ENCODE measurements at places on chromosomes 1 and 21. TPM values are rescaled to one million over a fixed set of nuclear protein-coding genes. Genes with fewer than 3 reads are reported as not detected.

- no peaks in the 10 kb centered on the region for H3K36me3 ChIP-seq
- no peak for DNase-seq
- H3K4me1 ChIP-seq = no peaks in the 10 kb centered on the region
- H3K27ac ChIP-seq = no peak overlapping the region
These were observed 26.0 kb downstream of the RGS1 start for GRCh38 chr1:192601567-192601966.

Gene TMEM52
- total RNA-seq = 66.3 TPM

- H3K4me1 ChIP-seq = peaks cover 59% of the 10 kb centered on the region
- no peak for DNase-seq
- H3K27ac ChIP-seq = no peak overlapping the region
- no peak overlapping the region for H3K4me3 ChIP-seq
- H3K27me3 ChIP-seq = no peaks in the 10 kb centered on the region
These were observed 34.3 kb upstream of the PPP1R15B start for GRCh38 chr1:204445860-204446412.

DNA sequence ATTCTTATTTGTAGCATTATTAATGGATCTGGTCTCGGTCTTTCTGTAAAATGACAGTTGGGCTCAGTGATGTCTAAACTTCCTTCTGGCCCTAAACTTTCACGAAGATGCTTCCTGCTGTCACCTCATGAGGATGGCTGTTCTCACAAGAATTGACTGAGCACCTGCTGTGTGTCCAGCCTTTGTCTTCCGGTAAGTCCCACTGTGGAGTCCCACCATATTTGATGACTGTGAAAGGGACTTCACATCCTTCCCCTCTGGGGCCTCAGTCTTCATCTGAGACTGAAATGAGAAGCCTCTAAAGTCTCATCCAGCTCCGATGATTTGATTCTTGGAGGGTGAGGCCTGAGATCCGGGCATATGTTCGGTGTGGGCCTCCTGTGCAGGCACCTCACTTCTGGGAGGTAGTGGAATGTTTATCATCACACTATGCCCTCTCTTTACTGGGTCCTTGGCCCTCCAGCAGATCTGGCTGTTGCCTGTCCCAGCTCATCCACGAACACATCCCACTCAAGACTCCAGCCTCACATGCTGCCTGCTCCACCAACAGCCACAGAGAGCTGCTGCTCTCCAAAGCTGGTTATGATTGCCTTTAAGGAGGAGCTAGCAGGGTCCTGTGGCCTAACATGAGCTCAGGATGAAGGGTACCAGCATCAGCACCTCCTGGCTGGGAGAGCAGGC lies 95.8 kb downstream of the KCNN3 start:
- peaks cover 2% of the 10 kb centered on the region for H3K27me3 ChIP-seq
- DNase-seq = no peak
- H3K4me3 ChIP-seq = no peak overlapping the region

GRCh38 chr1:90317628-90318027 lies 322.7 kb downstream of the ZNF326 start:
- DNase-seq = no peak
- H3K27ac ChIP-seq = no peak overlapping the region
- no peaks in the 10 kb centered on the region for H3K4me1 ChIP-seq
- no peak overlapping the region for H3K4me3 ChIP-seq
- H3K36me3 ChIP-seq = no peaks in the 10 kb centered on the region
- peaks cover 2% of the 10 kb centered on the region for H3K27me3 ChIP-seq

DNA sequence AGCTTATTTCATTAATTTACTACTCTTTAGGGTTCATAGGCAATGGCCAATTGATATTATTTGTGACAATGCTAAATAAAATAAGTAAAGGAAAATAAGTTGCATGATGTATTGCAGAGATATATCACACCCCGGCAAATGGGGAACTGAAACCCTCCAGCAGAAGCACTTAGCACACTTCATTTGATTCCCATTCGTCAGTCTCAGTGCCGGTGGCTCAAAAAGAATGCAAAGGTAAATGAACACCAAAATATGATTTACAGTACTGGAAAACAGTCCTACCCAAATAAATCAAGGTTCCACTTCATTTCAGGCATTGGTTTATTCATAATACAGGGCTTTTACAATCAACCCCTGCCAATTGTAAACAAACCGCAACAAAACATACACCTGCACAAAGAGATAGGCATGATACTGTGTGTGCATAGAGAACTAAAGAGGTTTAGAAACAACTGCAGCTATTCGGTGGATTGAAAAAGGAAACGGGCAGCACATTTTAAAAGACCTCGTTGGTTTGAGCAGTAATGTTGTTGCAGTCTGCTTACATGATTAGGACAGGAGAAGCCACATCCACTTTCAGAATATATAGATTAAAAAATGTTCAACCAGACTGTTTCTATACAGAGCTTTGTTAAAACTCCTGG lies 1019.2 kb downstream of the TTLL7 start:
- H3K4me3 ChIP-seq = no peak overlapping the region
- no peak for DNase-seq
- H3K27ac ChIP-seq = no peak overlapping the region
- no peaks in the 10 kb centered on the region for H3K36me3 ChIP-seq
- no peaks in the 10 kb centered on the region for H3K4me1 ChIP-seq
- no peaks in the 10 kb centered on the region for H3K27me3 ChIP-seq

DNA sequence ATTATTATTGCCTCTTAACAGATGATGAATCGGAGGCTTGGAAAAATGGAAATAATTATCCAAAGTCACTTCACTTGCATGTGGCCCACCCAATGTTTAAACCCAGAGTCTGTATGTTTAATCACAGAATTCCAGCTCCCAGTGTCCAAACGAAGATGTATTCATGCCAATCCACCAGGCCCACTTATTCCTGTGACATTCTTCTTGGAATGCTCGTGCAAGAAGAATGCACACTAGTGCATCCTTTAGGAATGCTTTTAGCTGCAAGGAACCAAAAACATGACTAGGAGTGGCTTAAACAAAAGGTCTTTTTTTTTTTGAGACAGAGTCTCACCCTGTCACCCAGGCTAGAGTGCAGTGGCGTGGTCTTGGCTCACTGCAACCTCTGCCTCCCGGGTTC lies 8.9 kb upstream of the OPRD1 start:
- DNase-seq = no peak
- H3K36me3 ChIP-seq = no peaks in the 10 kb centered on the region
- H3K4me3 ChIP-seq = no peak overlapping the region
- peaks cover 2% of the 10 kb centered on the region for H3K27me3 ChIP-seq
- H3K27ac ChIP-seq = no peak overlapping the region

Gene SYT14
- 0.98 TPM for total RNA-seq

Gene TNFSF4
- total RNA-seq = 1.4 TPM

DNA sequence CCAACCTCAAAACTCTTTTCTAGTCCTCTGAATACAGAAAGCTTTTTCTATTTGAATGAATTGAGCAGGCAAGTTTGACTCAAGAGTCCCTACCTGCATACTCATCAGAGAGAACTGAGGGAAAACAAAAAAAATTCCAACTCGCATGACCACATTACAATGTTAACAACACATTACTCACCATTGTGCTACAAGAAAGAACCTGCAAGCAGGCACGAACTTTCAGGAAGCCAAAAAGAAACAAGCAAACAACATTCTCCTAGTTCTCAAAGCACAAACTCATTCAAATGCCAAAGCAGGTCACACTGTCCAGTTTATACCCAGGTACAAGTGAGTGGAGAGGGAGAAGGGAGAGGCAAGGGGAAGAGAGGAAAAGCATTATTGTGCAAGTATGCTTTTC lies 14.6 kb downstream of the OTUD7B start:
- H3K4me1 ChIP-seq = no peaks in the 10 kb centered on the region
- no peaks in the 10 kb centered on the region for H3K27me3 ChIP-seq
- no peak for DNase-seq

- no peaks in the 10 kb centered on the region for H3K27me3 ChIP-seq
- no peak overlapping the region for H3K4me3 ChIP-seq
- no peaks in the 10 kb centered on the region for H3K36me3 ChIP-seq
- no peak overlapping the region for H3K27ac ChIP-seq
- DNase-seq = no peak
These were observed 301.1 kb upstream of the NRIP1 start for GRCh38 chr21:15365751-15366392.

DNA sequence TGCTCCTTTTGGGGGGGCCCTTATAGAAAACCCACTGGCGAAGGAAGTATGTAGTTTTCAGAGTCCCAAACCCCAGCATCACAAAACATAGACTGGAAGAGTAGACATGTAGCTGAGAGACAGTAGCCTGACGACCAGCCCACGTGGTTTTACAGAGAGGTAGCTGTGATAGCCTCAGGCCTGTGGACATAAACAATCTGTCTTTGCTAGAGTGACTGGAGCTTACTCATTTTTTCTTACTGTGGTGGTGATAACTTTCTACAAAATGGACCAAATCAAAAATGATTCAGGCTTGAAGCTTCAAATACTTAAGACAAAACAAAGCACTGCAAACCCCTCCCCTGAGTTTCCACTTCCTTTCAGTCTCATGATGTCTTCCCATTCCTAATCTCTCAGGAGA lies 497.0 kb downstream of the RWDD3 start:
- H3K4me1 ChIP-seq = no peaks in the 10 kb centered on the region
- H3K4me3 ChIP-seq = no peak overlapping the region
- no peaks in the 10 kb centered on the region for H3K36me3 ChIP-seq
- H3K27me3 ChIP-seq = no peaks in the 10 kb centered on the region

DNA sequence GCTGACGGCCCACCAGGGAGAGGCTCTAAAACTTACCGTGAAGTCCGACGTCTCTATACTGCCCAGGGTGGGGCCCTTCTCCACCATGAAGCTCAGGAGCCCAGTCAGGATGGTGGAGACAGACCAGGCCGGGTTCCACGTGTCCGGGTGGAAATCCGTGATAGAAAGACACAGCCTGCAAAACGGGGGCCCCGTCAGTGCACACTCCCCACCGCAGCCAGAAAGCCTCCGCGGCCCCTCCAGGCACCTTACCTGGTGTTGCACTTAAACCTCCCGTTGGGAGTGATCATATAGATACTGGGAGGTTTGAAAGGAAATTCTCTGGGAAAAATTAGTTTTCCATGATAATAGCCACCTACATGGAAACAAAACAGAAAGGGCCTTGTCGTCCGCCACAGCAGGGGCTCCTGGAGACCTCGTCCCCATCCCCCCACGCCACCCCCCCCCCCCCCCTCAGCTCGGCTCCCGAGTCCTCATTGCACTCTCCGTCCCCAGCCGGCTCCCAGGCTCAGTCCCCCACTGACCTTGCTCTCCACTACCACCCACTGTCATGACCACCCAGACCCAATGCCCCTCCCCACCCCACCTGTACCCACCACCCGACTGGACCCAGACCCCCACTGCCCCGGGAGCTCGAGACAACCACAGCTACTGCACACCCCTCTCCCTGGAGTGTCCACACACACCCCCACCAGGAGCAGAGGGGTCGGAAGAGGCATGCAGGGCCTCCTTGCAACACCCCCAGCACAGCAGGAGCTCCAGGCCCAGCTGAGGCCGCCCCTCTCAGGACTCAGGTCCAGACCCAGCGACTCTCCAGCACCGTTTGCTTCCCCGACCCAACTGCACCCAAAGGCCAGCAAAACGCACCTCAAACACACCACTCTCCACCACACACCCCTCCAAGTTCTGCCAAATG lies 10.7 kb upstream of the C1QTNF12 start:
- H3K27ac ChIP-seq = no peak overlapping the region
- no peak for DNase-seq
- H3K36me3 ChIP-seq = peaks cover 77% of the 10 kb centered on the region
- no peaks in the 10 kb centered on the region for H3K27me3 ChIP-seq
- H3K4me1 ChIP-seq = no peaks in the 10 kb centered on the region

Measured in muscle of leg (tissue), 16 donors.